ENCODE measurements at places on chromosomes 2 and 18. TPM values are rescaled to one million over a fixed set of nuclear protein-coding genes. Genes with fewer than 3 reads are reported as not detected.

IL1A gene
- 4.0 TPM for polyA plus RNA-seq

RAB6D gene
- 0.11 TPM for polyA plus RNA-seq

PJVK gene
- polyA plus RNA-seq = 2.3 TPM

LHCGR gene
- not detected for polyA plus RNA-seq

CNRIP1 gene
- polyA plus RNA-seq = not detected

SP100 gene
- 182 TPM for polyA plus RNA-seq

MC4R gene
- polyA plus RNA-seq = not detected

CABLES1 gene
- polyA plus RNA-seq = 3.1 TPM

PFN4 gene
- 2.1 TPM for polyA plus RNA-seq

IL36RN gene
- polyA plus RNA-seq = not detected

SERPINB4 gene
- not detected for polyA plus RNA-seq

DSC3 gene
- polyA plus RNA-seq = 1.1 TPM

G6PC2 gene
- polyA plus RNA-seq = not detected

POU3F3 gene
- not detected for polyA plus RNA-seq

FOSL2 gene
- 0.10 TPM for polyA plus RNA-seq

CTDP1 gene
- 4.2 TPM for polyA plus RNA-seq

CTLA4 gene
- not detected for polyA plus RNA-seq

DNER gene
- 0.08 TPM for polyA plus RNA-seq

IL1B gene
- polyA plus RNA-seq = 0.47 TPM

KLHL14 gene
- polyA plus RNA-seq = 0.03 TPM

CDH7 gene
- not detected for polyA plus RNA-seq

CNTNAP5 gene
- polyA plus RNA-seq = not detected

ERFE gene
- polyA plus RNA-seq = not detected

COQ10B gene
- polyA plus RNA-seq = 23.2 TPM

RBM44 gene
- 0.24 TPM for polyA plus RNA-seq

CRACDL gene
- 0.12 TPM for polyA plus RNA-seq

RAB27B gene
- not detected for polyA plus RNA-seq

RIT2 gene
- not detected for polyA plus RNA-seq

SESTD1 gene
- 3.7 TPM for polyA plus RNA-seq

CFAP53 gene
- 0.25 TPM for polyA plus RNA-seq

PTMA gene
- 4,033 TPM for polyA plus RNA-seq

CNDP1 gene
- not detected for polyA plus RNA-seq

SRD5A2 gene
- not detected for polyA plus RNA-seq

FAM168B gene
- 36.4 TPM for polyA plus RNA-seq

FAM110C gene
- not detected for polyA plus RNA-seq

MARCO gene
- polyA plus RNA-seq = 0.32 TPM

DYTN gene
- polyA plus RNA-seq = 0.29 TPM

DNAH7 gene
- 0.13 TPM for polyA plus RNA-seq

HAAO gene
- polyA plus RNA-seq = 51.3 TPM

ANTXR1 gene
- polyA plus RNA-seq = not detected

EVX2 gene
- not detected for polyA plus RNA-seq

DLX1 gene
- polyA plus RNA-seq = not detected

KCNG2 gene
- polyA plus RNA-seq = 0.16 TPM

SP5 gene
- polyA plus RNA-seq = not detected

NT5C1B gene
- polyA plus RNA-seq = 0.44 TPM

TP53I3 gene
- polyA plus RNA-seq = 50.9 TPM

FBLN7 gene
- polyA plus RNA-seq = not detected

DSG1 gene
- polyA plus RNA-seq = 3.7 TPM

MC2R gene
- not detected for polyA plus RNA-seq

PROKR1 gene
- polyA plus RNA-seq = not detected

CAPN14 gene
- 0.36 TPM for polyA plus RNA-seq

SCN3A gene
- polyA plus RNA-seq = not detected

DYNAP gene
- polyA plus RNA-seq = not detected

HIBCH gene
- 73.8 TPM for polyA plus RNA-seq

SPATA3 gene
- polyA plus RNA-seq = 0.24 TPM

DYSF gene
- polyA plus RNA-seq = not detected

ZNF892 gene
- polyA plus RNA-seq = 0.08 TPM

All from GM12878 (cell line).